Right lobe of liver (tissue), 6 donors: ENCODE measurements at places on chromosomes 3 and 15. TPM values are rescaled to one million over a fixed set of nuclear protein-coding genes. Genes with fewer than 3 reads are reported as not detected.

- DNase-seq, result no peak
- no peaks in the 10 kb centered on the region for H3K36me3 ChIP-seq
- no peak overlapping the region for H3K4me3 ChIP-seq
- H3K27me3 ChIP-seq, result no peaks in the 10 kb centered on the region
These were observed 16.0 kb upstream of the TNFSF10 start for GRCh38 chr3:172539273-172539672.

DNA sequence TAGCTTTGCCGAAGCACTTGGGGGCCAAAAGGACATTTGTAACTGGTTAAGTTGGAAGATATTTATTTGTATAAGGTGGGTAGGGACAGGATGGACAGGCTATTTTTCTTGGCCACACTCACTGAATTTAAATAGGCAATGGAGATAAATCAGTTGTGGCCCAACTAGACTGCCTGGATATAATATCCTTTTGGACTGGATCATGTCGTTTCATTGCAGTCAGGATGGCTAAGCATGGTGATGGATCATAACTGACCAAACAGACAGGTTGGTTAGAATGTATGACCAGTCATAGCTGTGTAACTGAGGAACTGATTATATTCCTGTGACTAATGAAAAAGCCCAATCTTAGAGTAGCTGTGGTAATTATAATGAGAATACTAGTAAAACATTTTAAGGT, 284.0 kb downstream of the LPP start:
- no peaks in the 10 kb centered on the region for H3K27me3 ChIP-seq
- peaks cover 2% of the 10 kb centered on the region for H3K4me1 ChIP-seq
- no peak overlapping the region for H3K27ac ChIP-seq
- no peak for DNase-seq
- H3K4me3 ChIP-seq, result no peak overlapping the region
- no peaks in the 10 kb centered on the region for H3K36me3 ChIP-seq

DNA sequence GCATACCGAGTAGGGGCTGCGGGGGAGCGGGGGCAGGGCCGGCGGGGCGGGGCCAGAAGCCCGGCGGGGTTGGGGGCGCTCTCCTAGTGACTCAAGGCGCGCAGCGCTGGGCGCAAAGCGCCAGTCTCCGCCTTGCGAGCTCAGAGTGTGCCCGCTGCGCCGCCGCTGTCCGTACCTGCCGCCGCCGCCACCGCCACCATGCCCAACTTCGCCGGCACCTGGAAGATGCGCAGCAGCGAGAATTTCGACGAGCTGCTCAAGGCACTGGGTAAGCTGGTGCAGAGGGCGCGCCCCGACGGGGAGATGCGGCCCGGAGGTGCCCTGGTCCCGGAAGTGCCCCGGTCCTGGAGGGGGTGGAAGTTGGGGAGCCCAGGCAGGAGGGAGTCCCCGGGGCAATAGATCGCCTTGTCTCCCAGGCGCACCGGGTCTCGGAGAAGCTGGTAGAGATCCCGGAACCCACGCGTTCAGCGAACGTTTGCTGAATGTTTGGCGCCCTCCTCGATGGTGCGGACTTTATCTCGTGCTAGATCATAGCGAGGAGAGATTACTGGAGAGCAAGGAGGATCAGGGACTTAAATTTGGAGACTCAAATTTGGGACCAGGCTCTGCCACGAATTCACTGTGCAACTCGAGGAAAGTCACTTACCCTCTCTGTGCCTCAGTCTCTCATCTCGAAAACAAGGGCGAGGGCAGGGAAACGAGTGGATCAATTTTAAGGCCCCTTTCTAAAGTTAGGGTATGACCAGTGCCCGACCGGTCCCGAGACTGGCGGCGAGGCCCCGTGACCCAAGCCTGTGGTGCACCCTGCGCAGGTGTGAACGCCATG, at the start of gene CRABP1:
Gene CRABP1 (plus strand): TSS at position 123 of the 826 bp plus-strand sequence. CDS start 76 bp downstream, at position 199.
- peaks cover 4% of the 10 kb centered on the region for H3K27me3 ChIP-seq
- no peaks in the 10 kb centered on the region for H3K36me3 ChIP-seq
- no peak for DNase-seq
- no peaks in the 10 kb centered on the region for H3K4me1 ChIP-seq

- H3K4me3 ChIP-seq, result no peak overlapping the region
- no peak overlapping the region for H3K27ac ChIP-seq
- H3K36me3 ChIP-seq, result no peaks in the 10 kb centered on the region
These were observed 3.7 kb downstream of the EFCC1 start for GRCh38 chr3:129004639-129005295.

- H3K27me3 ChIP-seq, result peaks cover 4% of the 10 kb centered on the region
- no peak overlapping the region for H3K4me3 ChIP-seq
- no peaks in the 10 kb centered on the region for H3K36me3 ChIP-seq
- no peaks in the 10 kb centered on the region for H3K4me1 ChIP-seq
- peak; percentile 48 for DNase-seq
These were observed 39.6 kb upstream of the FAM98B start for GRCh38 chr15:38414357-38414756.

GRCh38 chr3:66638717-66639116, 137.9 kb upstream of the LRIG1 start:
- no peak overlapping the region for H3K27ac ChIP-seq
- H3K4me1 ChIP-seq, result no peaks in the 10 kb centered on the region
- H3K27me3 ChIP-seq, result no peaks in the 10 kb centered on the region
- H3K36me3 ChIP-seq, result no peaks in the 10 kb centered on the region

DNA sequence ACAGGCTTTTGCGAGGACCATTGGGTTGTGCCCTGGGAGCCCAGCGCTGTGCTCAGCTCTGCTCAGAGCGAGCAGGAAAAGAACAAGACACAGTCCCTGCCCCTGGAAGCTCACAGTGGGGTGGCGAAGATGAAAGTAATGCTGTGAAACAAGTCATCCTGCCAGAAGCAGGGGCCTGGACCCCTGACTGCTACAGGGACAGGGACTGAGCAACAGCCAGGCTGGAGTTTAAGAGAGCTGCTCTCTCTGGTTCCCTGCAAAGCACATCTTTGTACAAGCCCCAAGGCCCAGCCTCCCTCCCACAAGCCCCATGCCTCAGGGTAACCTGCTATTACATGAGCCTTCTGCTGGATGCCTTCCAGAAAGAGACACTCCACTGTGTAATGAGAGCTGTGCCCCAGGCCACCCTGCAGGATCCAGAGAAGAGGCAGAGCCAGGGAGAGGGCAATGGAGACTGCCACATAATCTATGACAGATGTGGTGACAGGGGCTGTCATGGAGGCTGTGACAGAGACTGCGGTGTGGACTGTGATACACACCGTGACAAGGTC, 7.1 kb upstream of the HCN4 start:
- H3K4me3 ChIP-seq, result no peak overlapping the region
- H3K36me3 ChIP-seq, result no peaks in the 10 kb centered on the region
- H3K4me1 ChIP-seq, result no peaks in the 10 kb centered on the region
- no peak for DNase-seq
- H3K27me3 ChIP-seq, result no peaks in the 10 kb centered on the region
- no peak overlapping the region for H3K27ac ChIP-seq

DNA sequence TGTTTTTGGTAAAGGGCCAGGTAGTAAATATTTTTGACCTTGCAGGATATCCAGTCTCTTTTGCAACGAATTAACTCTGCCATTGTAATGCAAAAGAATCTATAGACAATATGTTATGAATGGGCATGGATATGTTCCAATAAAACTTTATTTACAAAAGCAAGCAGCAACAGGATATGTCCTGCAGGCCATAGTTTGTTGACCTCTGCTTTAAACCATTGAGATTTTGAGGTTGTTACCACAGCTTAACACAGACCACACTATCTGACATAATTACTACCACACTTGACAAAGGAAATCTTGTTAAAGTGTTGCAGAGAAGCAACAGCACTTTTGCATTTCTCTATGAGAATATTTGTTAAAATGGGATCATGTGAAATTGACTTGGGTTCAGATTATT, 349.3 kb downstream of the ERC2 start:
- H3K36me3 ChIP-seq, result no peaks in the 10 kb centered on the region
- DNase-seq, result no peak
- no peak overlapping the region for H3K4me3 ChIP-seq
- H3K27ac ChIP-seq, result no peak overlapping the region
- no peaks in the 10 kb centered on the region for H3K4me1 ChIP-seq

DNA sequence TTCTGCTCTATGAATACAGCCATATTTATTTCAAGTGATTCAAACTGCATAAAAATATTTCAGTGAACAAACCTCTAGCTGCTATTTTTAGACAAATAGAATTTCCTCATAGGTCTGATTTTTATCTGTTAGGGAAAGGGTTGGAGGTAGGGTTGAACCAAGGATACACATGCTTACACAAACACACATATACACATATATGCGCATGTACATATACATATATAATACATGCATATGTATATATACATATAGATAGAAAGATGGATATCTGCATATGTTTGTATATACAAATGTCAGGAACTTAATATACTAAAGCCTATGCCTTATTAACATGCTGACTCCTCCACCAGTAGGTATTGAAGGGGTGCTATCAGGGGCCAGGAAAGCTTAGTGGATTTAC, 18.1 kb downstream of the ZBBX start:
- H3K4me3 ChIP-seq, result no peak overlapping the region
- no peak for DNase-seq
- no peaks in the 10 kb centered on the region for H3K27me3 ChIP-seq
- H3K36me3 ChIP-seq, result no peaks in the 10 kb centered on the region
- H3K27ac ChIP-seq, result no peak overlapping the region

- no peaks in the 10 kb centered on the region for H3K36me3 ChIP-seq
- H3K27me3 ChIP-seq, result no peaks in the 10 kb centered on the region
- no peak overlapping the region for H3K4me3 ChIP-seq
- no peak overlapping the region for H3K27ac ChIP-seq
- no peaks in the 10 kb centered on the region for H3K4me1 ChIP-seq
- DNase-seq, result no peak
These were observed 38.2 kb upstream of the PLCL2 start for GRCh38 chr3:16846373-16847080.

- H3K4me3 ChIP-seq, result no peak overlapping the region
- H3K27ac ChIP-seq, result no peak overlapping the region
- no peaks in the 10 kb centered on the region for H3K36me3 ChIP-seq
- no peak for DNase-seq
These were observed 125.4 kb upstream of the PLCL2 start for GRCh38 chr3:16759227-16759903.

DNA sequence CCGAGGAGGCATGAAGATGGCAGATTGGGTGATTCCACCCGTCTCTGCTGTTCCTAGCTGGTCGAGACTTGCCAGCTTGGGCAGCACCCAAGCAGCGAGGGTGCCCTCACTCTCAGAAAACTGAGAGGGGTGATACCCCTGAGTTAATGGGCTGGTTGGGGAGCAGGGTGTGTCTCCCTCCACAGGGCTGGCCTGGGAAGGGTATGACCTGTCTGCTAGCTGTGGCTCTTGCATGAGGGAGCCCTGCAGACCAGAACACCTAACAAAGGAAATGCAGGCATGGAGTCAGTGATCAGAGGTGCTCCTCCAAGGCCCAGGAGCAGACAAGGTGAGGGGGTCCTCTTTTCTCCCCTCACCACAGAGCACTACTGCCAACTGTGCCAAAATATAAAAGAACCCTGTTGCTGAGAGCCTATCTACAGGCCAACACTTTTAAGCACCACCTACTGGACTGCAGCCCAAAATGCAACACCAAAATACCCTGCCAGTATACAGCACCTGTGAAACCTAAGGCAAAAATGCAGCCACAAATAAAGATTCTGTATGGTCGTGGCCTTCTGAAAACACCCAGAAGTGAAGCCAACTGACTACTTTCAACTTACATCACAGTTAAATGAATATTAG, 35.8 kb upstream of the PPM1L start:
- H3K4me3 ChIP-seq, result no peak overlapping the region
- H3K4me1 ChIP-seq, result no peaks in the 10 kb centered on the region
- DNase-seq, result no peak

- H3K4me3 ChIP-seq, result no peak overlapping the region
- no peaks in the 10 kb centered on the region for H3K36me3 ChIP-seq
- H3K27ac ChIP-seq, result no peak overlapping the region
- no peaks in the 10 kb centered on the region for H3K27me3 ChIP-seq
- H3K4me1 ChIP-seq, result no peaks in the 10 kb centered on the region
These were observed 48.5 kb upstream of the NR2C2 start for GRCh38 chr3:14898929-14899328.

- DNase-seq, result no peak
- no peaks in the 10 kb centered on the region for H3K36me3 ChIP-seq
These were observed at the start of gene PODXL2 for GRCh38 chr3:127628788-127629466. Gene PODXL2, plus strand, starts transcription at chr3:127629185. Its CDS starts 35 bp downstream, at chr3:127629220.

- H3K27me3 ChIP-seq, result no peaks in the 10 kb centered on the region
- no peak overlapping the region for H3K27ac ChIP-seq
- DNase-seq, result no peak
These were observed 242.2 kb downstream of the ABHD5 start for GRCh38 chr3:43932921-43933320.

FSIP1 gene
- total RNA-seq, result 0.11 TPM

CCR9 gene
- 0.09 TPM for total RNA-seq

CCR4 gene
- 0.06 TPM for total RNA-seq
